ENCODE measurements at places on chromosomes 7 and 10.

- no peak for DNase-seq
Observed at GRCh38 chr10:32072025-32072800, 16.0 kb upstream of the KIF5B start.

DNA sequence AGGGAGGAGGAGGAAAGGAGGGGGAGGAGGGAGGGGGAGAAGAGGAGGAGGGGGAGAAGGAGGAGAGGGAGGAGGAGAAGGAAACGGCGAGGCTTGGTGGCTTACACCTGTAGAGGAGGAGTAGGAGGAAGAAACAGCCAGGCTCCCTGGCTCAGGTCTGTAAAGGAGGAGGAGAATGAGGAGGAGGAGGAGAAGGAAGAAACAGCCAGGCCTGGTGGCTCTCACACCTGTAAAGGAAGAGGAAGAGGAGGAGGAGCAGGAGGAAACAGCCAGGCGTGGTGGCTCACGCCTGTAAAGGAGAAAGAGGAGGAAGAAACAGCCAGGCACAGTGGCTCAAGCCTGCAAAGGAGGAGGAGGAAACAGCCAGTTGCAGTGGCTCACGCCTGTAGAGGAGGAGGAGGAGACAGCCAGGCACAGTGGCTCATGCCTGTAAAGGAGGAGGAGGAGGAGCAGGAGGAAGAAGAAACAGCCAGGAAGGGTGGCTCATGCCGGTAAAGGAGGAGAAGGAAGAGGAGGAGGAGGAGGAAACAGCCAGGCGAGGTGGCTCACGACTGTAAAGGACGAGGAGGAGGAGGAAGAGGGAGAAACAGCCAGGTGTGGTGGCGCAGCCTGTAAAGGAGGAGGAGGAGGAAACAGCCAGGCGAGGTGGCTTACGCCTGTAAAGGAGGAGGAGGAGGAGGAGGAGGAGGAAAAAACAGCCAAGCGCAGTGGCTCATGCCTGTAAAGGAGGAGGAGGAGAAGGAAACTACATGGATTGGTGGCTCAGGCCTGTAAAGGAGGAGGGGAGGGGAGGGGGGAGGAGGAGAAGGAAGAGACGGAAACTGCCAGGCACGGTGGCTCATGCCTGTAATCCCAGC is 14.9 kb upstream of the CRCP start:
- DNase-seq = peak; percentile 84

DNA sequence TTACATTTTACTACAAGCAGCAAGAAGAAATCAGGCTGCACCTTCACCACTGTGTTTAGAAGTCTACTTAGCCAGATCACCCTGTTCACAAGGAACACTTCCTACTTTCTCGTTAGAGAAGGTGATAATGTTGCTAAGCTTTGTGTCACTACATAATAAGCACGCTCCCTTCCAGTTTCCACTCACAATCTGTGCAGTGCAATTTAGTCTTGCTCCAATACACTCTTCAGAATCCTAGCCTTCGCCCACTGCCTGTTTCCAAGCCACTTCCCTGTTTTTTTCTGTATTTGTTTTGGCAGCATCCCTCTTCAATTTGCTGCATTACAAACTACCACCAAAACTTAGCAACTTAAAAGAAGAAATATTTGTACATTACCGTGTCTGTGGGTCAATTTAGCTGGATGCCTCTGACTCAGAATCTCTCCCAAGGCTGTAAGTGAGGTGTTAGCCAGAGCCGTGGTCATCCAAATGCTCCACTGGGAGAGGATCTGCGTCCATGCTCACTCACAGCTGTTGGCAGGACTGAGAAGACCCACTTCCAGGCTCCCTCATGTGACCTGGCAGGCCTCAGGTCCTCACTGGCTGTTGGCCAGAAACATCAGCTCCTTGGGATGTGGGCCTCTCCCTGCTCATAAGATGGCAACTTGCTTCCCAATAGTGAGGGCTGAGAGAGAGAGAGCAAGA is 110.4 kb downstream of the PON1 start:
- no peak for DNase-seq

DNA sequence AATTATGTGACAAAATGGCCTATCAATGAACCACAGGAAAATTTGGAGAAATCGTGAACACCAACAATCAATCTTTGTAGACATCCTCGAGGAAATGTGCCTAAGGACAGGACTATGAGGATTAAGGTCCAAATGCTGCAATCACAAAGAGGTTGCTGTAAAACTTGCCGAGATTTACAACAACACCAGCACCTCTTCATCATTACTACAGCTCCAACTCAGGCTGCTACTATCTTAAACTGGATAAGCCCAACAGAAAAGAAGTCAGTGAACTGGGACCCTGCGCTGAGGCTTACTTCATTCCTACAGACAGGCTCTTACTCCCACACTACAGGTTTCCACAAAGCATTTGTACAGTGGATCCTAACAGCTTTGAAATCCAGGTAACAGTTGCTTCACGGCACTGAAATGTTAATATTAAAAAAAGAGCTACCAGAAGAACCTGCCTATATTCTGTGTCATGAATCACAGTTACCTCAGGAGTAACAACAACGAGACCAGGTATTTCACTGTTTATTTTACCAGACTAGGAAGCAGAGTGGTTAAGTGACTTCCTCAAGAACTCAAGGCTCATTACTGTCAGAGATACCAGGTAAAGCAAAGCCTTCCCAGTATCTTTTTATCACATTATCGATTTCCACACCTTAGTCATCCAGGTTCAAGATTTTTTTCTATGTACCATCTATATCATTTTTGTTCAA is 23.9 kb downstream of the CACUL1 start:
- no peak for DNase-seq

DNA sequence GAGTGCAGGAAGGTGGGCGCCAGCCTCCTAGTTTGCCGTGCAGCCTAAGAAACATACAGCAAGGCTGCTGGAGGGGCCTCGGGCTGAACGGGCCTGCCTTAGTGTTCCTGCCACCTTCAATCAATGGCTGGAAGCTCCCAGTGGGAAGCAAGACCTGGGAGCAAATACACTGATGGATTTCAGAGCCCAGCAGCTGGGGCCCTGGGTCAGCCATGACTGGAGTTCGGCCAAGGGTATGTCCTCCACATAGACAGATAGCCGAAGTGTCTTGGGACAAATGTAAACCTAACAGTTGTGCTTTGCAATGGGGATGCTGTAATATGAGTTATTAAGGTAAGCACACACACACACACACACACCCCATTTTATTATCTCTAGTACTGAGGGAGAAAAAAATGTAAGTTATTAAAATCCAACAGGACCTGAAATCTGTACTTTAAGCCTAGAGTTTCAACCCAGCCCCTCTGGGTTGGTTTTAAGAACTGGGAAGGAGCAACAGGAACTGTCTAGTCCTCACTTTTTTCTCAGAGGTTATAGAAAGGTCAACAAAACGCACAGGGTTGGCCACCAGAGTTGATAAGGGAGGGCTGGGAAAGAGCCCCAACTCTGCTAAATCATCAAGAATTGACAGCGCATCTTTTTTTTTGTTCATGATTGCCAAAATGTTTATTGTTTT is 50.0 kb upstream of the CELF2 start:
- no peak for DNase-seq

- no peak for DNase-seq
Observed at GRCh38 chr10:108632144-108632543, 1291.2 kb downstream of the XPNPEP1 start.

GRCh38 chr7:100739934-100740333 is 6.5 kb downstream of the ZAN start:
- no peak for DNase-seq

DNA sequence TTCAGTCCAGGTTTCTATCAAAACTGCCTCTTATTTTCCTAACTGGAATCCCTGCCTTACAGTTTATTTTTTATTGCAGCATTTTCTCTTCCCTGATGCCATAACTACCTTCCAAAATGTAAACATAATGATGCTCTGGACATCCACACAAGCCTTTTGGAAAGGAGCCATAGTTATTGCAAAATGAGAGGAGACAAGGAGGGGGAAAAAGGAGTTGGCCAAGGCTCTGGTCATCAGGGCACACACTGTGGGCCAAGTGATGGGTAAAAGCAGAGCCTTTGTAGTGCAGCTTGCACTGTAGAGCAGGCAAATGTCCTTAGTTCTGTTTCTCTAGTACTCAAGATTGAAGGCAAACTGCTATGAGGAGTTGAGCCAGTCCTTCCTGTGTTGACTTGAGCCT is 289.3 kb upstream of the MTPN start:
- no peak for DNase-seq
